ENCODE measurements at places on chromosomes 11 and 22.

DNA sequence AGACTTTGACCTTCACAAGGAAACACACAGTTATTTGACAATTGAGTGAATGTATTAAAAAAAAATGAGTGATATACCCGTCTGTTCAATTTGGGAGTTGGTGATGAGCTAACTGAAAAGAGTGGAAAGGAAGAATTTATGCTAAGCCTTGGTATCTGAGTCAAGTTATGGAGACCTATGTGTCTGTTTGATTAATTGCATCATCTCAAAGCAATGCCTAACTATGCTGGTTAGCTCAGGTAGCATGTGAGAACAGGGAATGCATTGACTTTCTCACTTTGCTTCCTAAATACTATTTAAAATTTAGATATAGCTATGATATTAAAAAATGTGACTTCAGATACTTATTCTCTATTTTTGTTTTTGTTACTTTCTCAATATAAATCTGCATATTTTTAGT is 110.5 kb downstream of the DDX10 start:
- DNase-seq: no peak

- DNase-seq: peak; percentile 39
Measured at GRCh38 chr22:27801202-27801615, 347 bp downstream of the MN1 start.

- no peak for DNase-seq
Measured at GRCh38 chr22:27429476-27429875, 372.1 kb downstream of the MN1 start.

DNA sequence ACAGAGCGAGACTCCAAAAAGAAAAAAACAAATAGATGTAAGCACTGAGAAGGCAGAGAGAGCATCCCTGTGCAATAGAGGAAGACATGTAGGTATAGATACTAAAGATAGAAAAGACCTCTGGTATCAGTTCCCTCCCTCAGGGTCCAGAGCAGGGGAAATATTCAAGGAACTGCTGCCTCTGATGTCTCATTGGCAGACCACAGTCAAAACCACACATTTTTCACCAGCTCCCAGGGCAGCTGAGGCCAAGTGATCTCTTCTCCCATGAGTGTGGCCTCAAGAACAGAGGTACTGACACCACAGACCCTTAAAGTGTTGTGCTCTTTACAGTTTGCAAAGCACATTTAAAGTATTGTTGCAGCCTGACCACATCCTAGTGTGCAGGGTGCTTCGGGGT is 288.5 kb downstream of the NTM start:
- DNase-seq: no peak

- no peak for DNase-seq
Measured at GRCh38 chr11:112975493-112975892, 14.3 kb downstream of the NCAM1 start.

DNA sequence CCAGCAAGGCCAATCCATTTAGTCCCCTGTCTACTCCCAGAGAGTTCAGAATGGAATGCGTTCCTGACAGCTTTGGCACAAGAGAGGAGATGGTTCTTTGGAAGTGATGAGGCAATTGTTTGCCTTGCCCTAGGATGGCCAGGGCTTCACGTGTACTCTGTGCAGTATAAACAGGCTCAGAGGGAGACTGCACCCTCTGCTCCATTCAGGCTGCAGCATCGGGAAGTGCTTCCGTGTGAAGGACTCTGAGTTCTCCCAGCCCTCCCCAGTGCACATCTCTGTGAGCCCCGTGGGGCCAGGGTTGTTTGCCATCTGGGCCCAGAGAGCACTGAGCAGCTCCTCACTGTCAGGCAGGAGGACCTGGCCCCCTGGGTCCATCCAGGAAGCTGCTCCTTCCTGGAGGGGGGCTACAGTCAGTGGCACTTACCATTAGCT is 215.3 kb upstream of the TBCEL start:
- DNase-seq: peak; percentile 10
